C1 segment of cervical spinal cord (tissue), 14 donors: ENCODE measurements at places on chromosomes 3 and 15.

- DNase-seq: no peak
Observed at GRCh38 chr3:59189526-59189925, 139.7 kb upstream of the CFAP20DC start.

GRCh38 chr3:169966951-169967915 is 626 bp downstream of the SEC62 start:
- DNase-seq: no peak

- no peak for DNase-seq
Observed at GRCh38 chr3:110946810-110947209, 124.8 kb upstream of the NECTIN3 start.

DNA sequence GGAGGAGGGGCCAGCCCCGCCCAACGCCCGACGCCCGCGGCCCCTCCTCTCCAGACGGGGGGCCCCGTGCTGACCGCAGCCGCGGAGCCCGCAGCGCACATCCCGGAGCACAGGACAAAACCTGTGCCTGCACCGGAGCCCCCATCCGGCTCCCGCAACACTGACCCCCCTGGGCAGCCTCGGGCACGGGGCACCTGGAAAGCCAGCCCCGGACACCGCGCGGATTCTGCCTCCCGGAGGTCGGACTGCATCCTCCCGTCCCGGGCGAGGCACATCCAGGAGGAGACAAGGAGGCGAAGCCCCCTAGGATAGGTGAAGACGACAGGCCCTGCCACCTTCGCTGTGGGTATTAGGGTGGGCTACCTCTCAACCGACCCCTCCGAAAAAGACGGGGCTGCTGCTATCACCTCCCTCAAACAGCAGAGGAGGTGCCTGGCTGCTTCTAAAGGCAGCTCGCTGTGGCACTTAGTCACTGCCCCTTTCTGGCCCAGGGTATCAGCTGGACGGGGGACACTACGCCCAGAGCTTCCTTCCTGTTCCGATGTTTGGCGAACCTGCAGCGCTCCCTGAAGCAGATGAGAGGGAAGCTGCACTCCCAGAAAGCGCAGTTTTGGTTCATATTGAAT is 10.6 kb downstream of the XXYLT1 start:
- no peak for DNase-seq

DNA sequence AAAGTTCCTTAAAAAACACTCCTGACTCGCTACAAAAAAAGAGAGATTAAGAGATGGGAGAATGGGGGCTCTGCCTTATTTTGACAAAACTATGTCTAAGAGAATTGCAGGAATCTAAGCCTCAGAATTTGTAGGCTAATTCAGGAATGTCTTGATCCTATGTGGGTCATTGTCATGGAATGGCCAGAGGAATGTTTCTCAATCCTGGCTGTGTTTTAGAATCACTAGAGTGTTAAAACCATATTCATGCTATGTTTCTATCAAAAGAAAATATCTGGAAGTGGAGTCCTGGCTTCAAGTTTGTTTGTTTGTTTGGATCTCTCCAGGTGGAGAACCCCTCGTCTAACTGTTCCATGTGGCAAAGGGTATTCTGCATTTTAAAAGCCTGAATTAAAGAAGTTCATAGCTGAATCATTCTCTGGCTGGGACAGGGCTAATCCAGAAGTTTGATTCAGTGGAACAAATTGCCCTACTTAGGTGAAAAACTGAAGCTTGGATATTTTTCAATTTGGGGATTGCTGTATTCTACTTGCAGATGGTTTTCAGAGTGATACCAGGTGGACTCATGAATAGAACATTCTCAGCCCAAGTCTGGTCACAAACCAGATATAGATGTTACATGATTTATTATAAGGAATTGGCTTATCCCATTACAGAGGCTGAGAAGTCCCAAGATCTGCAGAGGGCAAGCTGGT is 28.2 kb downstream of the GJD2 start:
- no peak for DNase-seq
